EH (cell line): ENCODE measurements at places on chromosomes 16 and 17.
A peak's percentile ranks its signal among the peaks of the same experiment; 100 is the strongest.

- DNase-seq = no peak
Measured at GRCh38 chr16:54933281-54934011, 2.8 kb downstream of the IRX5 start.

DNA sequence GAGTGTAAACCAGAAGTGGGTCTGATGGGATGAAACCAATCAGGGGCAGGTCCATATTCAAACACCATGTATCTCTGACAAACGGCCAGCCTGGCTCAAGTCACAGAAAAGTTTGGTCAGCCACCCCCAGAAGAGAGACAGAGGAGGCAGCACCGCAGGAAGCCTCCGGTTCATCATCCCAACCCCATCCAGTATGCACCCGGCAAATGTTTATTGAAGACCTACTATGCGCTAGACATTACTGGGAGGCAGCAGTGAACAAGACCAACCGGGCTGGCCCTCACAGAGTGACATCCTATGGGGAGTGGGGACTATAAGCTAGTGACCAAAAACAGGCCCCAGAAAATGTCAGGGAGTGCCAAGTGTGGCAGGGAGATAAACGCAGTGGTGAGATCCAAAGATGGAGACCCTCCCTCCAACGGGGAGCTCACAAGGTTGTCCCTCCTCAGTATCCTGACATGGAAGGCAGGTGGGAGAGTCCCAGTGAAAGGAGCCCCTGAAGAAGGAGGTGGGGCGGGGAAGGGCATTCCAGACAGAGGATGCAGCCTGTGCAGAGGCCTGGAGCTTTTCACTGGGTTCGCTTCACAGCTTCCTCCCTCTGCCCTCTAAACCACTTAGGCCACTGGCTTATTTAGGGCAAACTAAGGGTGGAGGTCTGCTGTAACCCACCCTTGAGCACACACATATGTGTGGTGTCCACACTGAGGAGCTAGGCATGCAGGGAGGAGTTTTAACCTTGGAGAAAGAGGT, 2.0 kb downstream of the GSG1L start:
- no peak for DNase-seq

GRCh38 chr17:42667088-42667951, 8.2 kb downstream of the TUBG2 start:
- peak; percentile 92 for DNase-seq

DNA sequence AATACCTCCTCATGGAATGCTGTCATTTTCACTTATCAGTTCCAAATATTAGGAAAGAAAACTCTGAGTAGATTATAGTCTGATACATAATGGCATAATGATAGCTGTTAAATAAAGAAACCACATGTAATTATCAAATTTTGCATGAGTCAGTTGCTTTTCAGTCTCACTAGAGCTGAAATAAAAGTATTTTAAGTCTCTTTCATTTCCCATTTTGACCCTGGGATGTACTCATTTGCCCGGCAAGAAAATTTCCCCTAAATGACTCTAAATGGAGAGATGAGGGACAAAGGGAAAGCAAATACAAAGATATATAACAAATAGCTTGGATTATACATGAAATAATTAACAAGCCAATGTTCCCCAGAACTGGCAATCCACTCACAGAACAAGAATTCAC, 47.9 kb upstream of the CPHXL start:
- no peak for DNase-seq

DNA sequence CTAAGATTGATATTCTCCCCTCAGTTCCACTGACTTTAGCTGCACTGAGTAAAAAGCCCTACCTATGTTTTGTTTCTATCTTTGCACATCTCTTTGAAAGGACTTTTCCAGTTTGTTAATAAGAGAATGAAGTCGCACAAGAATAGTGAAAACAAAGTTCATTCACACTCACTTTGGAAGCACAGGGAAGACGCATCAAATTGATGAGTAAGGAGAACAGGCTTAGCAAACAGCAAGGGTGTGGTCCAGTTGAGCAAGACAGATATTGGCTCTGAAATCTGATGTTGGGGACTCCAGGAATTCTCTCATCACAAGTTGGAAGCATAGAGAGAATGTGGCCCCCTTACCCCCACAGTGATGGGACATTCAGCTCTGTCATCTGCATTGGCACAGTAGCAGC, 221.3 kb downstream of the CDH11 start:
- no peak for DNase-seq

DNA sequence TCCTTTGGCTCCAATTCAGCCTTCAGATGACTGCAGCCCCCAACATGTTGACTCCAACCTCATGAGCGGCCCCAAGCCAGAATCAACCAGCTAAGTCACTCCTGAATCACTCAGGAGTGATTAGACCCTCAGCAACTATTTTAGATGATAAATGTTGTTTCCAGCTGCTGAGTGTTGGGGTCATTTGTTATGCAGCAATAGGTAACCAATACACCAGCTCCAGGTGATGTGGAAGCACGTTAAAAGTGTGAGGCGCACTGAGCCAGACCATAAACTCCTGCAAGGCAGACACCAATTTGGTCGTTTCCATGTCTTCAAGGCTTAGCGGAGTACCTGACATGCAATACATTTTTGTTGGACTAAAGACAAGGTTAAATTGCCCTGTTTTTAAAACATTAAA, 17.5 kb downstream of the COQ7 start:
- no peak for DNase-seq

DNA sequence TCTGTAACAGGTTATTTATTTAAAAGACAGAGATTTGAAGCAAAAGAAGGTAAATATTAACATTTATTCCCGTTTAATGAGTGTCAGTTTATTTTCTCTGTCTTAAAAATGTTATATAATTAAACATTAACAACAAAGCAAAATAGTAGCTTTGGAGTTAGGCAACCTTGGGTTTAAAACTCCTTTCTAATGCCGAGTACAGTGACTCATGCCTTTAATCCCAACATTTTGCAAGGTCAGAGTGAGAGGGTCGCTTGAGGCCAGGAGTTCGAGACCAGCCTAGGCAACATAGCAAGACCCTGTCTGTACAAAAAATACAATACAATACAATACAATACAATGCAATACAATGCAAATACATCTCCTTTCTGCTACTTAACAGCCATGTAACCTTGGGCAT, 128.7 kb downstream of the CHD9 start:
- no peak for DNase-seq

DNA sequence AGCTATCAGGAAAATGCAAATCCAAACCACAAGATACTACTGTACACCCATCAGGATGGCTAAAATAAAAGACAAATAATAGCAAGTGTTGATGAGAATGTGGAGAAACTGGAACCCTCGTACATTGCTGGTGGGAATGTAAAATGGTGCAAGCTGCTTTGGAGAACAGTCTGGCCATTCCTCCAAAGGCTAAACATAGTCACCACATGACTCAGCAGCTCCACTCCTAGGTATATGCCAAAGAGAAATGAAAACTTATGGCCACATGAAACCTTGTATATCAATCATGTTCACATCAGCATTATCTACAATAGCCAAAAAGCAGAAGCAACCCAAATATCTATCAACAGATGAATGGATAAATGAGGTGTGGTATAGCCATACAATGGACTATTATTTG, 28.5 kb downstream of the VAC14 start:
- DNase-seq = peak; percentile 66

DNA sequence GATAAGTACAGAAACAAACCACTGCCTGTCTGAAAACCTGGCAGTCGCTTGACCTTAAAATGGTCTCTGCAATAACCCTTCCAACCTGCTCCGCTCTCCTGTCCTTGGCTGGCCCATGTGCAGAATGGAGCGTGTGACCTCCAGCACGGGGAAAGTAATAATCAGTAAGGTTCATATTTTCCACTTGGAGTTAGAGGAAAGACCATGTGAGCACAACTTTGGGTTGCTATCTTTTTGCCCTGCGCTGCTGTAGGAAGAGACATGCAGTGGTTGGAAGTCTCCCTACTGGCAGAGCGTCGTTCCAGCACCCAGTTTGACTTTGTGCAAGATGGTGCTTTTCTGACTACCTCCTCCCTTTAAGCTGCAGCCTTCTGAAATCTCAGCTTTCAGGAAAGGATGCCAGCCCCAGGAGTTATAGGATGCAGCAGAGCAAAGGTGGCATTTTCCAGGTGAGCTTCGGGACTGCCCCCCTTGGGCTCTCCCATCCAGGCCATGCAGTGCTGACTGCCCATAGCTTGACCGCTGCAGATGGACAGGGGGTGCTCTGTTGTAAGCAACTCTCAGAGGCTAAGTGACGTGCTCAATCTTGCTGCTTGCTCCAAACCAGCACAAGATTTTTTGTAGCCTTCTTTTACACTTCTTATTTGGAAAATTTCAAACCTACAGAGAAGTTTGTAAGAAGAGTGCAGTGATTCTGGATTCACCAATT, 110.7 kb upstream of the NOL11 start:
- no peak for DNase-seq

DNA sequence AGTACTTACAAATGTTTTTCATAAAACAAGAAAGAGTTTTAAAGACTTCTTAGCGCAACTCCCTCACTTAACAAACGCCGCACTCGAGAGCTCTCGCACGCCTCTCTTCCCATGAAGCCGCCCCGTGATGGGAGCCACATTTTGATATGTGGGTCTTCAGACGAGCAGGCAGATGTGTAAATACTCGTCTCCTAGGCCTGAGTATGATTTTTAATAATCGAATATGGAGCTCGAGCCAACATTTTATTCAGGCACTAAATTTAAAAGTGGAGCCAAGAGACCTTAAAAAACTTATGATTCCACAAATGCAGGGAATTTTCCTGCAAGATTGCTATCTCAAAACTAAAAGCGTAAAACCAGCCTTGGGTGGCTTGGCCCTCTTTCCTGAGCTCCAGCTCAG, 55.4 kb downstream of the IRX6 start:
- DNase-seq = no peak

- DNase-seq = peak; percentile 34
Measured at GRCh38 chr17:5019475-5019956, 15.7 kb downstream of the SLC52A1 start.

DNA sequence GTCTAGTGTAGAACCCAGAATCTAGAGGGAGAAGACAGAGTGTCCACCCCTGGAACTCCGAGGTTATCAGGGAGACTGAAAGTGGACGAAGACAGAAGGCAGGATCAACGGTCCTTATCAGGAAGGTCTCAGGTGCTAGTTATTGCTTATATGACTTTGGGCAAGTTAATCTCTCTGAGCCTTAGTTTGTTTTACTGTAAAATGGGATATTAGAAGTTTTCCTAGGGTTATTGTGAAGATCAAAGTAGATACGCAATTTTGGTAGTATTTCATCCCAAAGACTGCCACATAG, 1.2 kb downstream of the RNF167 start:
- no peak for DNase-seq

- no peak for DNase-seq
Measured at GRCh38 chr16:31253642-31254045, 6.1 kb upstream of the ITGAM start.

DNA sequence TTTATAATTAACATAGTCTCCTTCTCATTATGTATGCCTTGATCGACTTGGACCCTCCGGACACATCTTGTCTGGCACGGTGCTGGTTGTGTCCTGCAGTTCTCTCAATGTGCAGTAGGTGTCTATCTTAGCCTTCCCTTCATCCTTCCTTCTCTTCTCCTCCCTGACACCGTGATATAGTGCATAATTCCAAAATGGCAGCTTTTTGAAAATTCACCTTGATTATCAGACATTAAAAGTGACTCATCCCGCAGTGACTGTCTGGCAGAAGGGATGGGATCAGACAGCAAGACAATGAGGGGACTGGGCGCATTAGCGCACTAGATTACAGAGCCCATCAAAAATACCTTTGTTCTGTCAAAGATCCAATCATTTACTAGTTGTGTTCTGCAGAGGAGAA, 70.0 kb upstream of the PMFBP1 start:
- peak; percentile 71 for DNase-seq

- no peak for DNase-seq
Measured at GRCh38 chr17:18291718-18292540, 22.9 kb downstream of the TOP3A start.

- DNase-seq = no peak
Measured at GRCh38 chr17:75610103-75610984, 22.7 kb downstream of the MYO15B start.

- DNase-seq = no peak
Measured at GRCh38 chr17:34852614-34853013, 108.6 kb downstream of the CCT6B start.

GRCh38 chr16:47079860-47080259, 63.9 kb downstream of the NETO2 start:
- no peak for DNase-seq

DNA sequence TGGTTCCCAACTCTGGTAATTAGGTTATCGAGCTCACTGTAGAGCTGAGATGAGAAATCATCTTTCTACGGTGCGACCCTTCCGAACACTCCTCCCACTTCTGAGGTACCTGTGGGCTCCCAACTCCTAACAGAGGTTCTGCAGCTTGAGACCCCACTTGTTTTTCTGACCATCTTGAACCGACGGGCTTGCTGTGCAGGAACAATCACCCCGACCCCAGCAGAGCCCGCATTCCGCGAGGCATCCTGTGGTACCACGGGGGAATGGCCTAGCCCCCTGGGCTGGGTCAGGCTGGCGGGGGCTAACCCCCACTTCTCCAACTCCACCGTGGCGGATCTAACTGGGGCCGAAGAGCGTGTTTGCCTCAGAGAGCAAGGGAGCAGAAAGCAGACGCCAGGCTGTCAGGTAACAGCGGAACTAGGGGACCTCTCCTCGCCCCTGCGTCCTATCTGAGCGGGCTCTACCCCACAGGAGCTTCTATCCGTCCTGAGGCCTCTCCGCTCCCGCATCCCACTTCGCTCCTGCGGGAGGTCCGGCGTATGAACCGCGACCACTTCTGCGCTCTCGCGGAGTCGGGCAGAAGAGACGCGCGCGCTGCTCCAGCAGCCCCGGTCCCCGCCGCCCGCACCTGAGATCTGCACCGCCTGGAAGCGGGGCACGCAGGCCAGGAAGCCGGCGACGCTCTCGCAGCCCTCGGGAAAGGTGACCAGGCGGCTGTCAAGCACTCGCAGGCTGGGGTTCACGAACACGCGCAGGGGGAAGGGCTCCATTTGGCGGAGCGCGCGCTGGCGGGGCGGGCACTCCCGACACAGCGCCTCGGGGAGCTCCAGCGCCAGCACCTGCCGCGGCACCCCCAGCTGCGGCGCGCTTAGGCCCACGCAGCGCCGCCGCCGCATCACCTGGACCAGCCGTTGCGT, 761 bp downstream of the PDF start:
- DNase-seq = peak; percentile 33

GRCh38 chr17:44385287-44386181, 3.9 kb downstream of the ITGA2B start:
- peak; percentile 75 for DNase-seq

GRCh38 chr17:79026376-79027273, 2.7 kb downstream of the C1QTNF1 start:
- DNase-seq = peak; percentile 87

DNA sequence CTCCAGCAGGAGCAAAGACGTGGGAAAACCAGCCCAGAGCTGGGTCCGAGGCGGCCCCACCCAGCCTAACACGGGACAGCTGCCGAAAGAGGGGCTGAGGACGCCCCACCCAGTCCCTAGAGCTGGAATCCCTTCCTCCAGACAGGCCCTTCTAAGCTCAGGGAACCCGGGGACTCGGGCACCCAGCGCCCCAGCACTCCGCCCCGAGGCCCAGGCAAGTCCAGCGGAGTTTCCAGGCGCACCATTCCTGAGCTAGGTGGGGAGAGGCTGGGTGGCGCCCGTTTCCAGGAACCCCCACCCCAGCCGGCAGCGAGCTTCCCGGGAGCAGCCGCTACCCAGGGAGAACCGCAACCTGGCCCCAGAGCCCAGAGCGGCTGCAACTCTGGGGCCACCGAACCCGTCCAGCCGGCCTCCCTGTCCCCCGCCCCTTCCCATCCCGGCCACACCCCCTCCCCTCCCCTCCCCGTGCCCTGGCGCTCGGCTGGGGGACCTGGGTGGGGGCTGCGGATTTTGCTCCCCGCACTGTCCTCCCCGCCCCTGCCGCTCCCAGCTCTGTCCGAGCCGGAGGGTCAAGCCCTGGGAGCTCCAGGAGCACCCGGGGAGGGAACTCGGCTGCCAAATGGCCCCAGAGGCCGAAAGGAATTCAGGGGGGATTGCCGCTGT, 536 bp downstream of the TMC6 start:
- DNase-seq = no peak
